ENCODE measurements at places on chromosomes 13 and 19. TPM values are rescaled to one million over a fixed set of nuclear protein-coding genes. Genes with fewer than 3 reads are reported as not detected.

NXNL1 gene
- total RNA-seq, result not detected

LRRC8E gene
- total RNA-seq, result 11.6 TPM

NPAS1 gene
- total RNA-seq, result 0.52 TPM

ZNF729 gene
- not detected for total RNA-seq

ZNF66 gene
- 2.4 TPM for total RNA-seq

ISOC2 gene
- 41.9 TPM for total RNA-seq

ZNF813 gene
- 1.9 TPM for total RNA-seq

ZNF177 gene
- total RNA-seq, result 0.20 TPM

CA11 gene
- total RNA-seq, result 3.1 TPM

SUCLA2 gene
- 31.8 TPM for total RNA-seq

PNPLA6 gene
- 48.1 TPM for total RNA-seq

DNA sequence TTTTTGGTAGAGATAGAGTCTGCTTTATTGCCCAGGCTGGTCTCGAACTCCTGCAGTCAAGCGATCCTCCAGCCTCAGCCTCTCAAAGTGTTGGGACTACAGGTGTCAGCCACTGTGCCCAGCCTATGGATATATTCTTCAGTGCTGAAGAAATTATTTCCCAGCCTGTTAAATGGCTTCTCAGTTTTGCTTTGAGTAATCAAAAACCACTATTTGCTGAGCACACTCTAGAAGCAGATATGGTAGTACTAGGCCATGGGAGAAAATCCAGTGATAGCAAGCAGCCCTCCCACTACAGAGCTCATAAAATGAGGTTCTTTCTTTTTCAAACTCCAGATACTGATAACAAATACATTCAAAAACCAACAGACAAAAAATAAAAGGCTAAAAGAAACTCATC, 80.6 kb upstream of the CLDN10 start:
- no peak for ATAC-seq

DNA sequence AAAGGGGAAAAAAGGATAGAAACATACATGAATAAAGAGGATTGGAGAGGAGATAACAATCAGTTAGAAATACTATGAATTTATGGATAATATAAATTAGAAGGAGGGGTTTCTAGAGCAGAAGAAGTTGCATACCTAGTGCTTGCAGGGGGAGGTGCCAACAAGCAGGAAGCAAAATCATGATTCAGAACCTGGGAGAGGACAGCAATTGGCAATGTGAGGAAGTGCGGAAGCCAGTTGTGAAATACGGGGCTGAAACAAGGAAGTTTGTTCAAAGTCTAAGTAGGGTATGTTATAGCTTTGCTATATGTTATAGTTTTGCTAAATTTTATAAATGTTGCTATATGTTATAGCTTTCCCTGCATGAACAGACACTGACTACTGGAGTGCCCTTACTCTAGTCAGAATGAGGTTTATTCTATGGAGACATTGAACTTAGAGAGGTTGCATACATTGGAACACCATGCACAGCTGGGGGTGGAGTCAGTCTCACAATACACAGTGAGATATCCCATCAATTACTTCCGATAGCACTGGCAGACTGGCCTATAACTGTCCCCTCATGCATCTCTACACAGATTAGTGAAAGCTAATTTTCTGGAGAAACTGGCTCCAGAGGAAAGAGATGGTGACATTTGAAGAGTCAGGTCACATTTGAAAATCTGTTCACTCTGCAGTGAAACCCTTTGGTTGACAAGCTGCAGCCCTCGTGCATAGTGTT, 92.1 kb downstream of the GPC6 start:
- no peak for ATAC-seq

DNA sequence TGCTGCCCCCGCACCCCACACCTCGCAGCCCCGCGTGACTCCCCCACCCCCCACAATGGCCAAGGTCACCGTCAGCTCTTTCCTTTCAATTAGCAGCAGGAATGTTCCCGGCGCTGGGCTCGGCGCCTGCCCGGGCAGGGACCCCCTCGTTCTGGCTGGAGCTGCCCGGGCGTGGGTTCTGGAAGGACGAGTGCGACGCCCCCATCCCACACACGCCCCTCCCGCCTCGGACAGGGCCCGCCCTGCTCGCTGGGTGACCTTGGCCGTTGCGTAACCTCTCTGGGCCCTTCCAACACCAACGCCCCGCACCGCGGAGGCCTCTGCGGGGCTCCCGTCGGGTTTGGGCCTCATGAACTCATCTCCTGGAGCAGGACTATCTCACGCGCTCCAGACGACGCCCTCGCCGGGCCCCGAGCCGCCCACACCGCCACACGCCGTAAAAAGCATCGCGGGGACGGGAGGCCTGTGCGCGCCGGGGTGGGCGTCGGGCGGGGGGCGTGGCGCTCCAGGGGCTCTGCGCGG, 10.3 kb downstream of the PALM start:
- peak; percentile 24 for ATAC-seq

DNA sequence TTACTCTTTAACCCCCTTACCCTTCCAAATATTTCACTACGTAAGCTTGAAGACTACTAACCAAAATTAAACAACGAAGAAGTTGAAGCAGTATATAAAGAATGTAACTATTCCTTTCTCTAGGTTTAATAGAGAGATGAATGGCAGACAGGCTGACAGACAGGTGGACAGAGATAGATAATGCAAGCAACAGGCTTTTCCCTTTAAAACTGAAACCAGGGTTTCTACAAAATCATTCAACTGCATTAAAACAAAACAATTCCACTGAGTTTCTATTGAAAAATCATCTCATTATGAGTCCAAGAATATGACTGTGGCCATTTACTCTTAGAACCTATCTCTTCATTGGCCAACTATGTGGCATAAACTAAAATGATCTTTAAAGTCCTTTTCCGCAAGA, 15.2 kb downstream of the LNX2 start:
- no peak for ATAC-seq

GRCh38 chr19:50488389-50489194, 11.9 kb upstream of the GARIN5A start:
- ATAC-seq, result no peak

DNA sequence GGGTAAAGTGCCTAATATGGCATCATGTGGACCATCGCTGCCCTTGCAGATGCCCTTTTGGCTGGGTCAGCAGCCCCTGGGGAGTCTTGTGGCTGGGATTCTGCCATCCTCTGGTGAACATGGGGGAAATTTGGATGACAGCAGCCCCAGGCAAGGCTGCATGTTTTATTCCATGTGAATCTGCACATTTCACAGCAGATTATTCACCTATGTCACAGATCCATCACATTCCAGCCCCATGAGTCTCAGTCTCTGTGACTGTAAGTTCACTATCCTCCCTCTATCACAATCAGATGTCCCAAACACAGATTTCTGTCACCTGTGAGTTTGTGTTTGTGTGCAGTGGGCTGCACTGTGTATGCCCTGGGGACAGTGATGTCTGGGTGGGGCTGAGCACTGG, 36.8 kb upstream of the PSG9 start:
- no peak for ATAC-seq

GRCh38 chr13:43776501-43777079, 10.2 kb downstream of the ENOX1 start:
- ATAC-seq, result no peak

DNA sequence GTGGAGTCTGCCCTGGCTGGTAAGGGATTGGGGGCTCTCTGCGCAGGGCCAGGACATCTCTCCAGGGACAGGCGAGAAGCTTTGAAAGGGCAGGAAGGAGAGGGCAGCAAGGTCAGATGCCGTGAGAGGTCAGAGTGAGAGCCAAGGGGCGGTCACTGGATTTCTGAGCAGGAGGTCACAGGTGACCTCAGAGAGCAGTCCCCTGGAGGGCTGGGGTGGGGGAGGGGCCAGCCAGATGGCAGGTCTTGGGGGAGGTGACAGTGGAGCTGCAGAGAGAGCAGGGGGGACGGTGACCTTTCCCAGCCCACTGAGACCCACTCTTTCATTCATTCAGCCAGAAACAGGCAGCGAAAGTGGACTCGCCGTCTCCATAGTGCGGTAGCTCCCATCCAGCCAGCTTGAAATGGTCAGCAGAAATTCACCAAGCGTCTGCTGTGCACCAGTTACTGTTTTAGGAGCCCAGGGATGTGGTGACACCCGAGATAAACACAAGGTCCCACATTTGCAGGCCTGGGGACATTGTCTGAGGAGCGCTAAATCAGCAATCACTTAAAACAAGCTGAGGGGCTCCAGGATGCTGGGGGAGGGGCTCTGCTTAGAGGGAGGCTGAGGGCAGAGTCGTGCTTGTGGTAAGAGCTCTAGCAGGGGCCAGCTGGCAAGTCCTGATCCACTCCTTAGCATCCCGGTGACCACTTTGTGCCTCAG, 10.2 kb downstream of the CARM1 start:
- no peak for ATAC-seq

DNA sequence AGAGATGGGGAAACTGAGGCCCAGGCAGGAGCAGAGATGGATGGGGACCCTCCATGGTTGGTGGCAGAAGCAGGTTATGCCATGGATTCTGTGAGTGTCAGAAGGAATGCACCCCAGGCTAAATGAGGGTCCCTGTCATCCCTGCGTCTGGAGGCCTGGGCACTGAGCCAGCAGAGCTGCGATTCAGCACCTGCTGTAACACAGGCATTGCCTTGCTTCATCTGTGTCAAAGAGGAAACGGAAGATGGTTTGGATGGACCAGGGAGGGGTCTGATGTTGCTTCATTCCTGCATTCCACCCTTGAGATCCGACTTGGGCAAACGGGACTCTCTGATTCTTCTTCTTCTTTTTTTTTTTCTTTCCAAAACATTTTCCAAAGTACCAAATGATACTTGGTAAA, 1.2 kb downstream of the C5AR1 start:
- no peak for ATAC-seq

GRCh38 chr13:41313659-41314197, 2.7 kb downstream of the NAA16 start:
- ATAC-seq, result no peak

- ATAC-seq, result no peak
These were observed 331.5 kb downstream of the ZNF536 start for GRCh38 chr19:30703645-30704044.

- no peak for ATAC-seq
These were observed 799 bp downstream of the MYBPC2 start for GRCh38 chr19:50433201-50434180.

DNA sequence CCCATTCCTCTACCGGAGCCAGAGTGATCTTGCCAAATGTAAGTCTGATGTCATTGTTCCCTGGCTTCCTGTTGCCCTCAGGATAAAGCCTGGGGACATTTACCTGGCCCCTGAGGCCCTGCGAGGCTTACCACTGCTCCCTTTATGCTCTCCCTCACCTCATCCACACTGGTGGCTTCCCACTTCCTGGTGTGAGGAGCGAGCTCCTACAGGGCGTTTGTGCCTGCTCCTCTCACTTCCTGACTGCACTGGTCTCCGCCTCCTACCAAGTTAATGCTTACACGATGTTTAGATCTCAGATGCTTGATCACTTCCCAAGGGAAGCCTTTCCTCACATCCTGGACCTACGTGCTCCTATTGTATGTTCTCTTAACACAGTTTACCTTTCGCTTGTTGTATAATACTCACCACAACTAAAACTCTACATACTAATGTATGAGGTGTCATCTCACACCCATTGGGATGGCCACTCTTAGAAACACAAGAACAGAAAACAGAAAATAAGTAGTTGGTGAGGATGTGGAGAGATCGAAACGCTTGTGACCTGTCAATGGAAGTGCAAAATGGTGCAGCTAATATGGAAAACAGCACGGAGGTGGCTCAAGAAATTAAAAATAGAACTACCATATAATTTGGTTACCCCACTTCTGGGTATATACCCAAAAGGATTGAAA, 177.6 kb downstream of the SHISA2 start:
- no peak for ATAC-seq

DNA sequence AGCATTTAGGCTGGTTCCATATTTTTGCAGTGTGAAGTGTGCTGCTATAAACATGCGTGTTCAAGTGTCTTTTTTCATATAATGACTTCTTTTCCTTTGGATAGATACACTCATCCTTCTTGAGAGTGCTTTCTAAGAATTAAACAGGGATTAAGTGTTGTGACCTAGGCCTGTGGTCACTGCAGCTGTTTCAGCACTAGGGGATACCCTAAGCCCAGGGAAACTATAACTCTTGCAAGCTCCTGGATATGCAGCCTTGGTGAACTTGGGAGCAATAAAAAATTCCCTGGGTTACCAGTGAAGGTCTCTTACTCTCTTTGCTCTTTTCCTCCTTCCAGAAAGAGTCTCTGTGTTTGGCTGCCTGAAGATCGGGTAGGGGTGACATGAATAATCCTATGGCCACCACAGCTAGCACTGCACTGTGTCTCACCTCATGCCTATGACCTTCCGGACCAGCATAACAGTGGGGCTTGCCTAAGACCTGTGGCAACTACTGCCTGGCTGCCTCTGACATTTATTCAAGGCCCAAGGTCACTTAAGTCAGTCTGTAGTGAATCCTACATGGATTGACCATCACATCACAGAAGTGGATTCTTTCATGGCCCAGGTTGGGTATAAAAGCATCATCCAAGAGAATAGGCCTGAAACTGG, 799.7 kb downstream of the DACH1 start:
- ATAC-seq, result no peak

- ATAC-seq, result no peak
These were observed 52.5 kb downstream of the ZAR1L start for GRCh38 chr13:32262619-32263018.

- ATAC-seq, result peak; percentile 18
These were observed 22.3 kb downstream of the OR10H3 start for GRCh38 chr19:15759962-15760565.

GRCh38 chr13:32019612-32020233, 11.9 kb upstream of the FRY start:
- no peak for ATAC-seq

DNA sequence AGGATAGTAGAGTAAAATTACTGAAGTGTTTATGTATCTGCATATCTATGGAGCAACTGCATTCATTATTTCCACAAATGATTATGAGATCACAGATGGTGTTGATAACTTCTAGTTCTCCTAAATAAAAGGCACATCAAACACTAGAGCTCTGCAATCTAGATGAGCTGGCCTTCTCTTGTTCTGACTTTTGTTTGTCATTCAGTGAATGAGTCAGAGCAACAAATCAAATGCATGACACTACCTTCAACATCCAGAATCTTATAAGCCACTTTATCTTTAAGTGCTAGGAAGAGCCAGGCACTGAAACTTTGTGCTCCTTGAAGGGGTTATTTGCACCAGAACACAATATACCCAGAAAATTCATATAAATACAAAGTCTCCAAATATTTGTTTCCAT, 456.0 kb downstream of the PCDH17 start:
- ATAC-seq, result no peak

GRCh38 chr13:20843166-20843565, 59.4 kb downstream of the XPO4 start:
- no peak for ATAC-seq

DNA sequence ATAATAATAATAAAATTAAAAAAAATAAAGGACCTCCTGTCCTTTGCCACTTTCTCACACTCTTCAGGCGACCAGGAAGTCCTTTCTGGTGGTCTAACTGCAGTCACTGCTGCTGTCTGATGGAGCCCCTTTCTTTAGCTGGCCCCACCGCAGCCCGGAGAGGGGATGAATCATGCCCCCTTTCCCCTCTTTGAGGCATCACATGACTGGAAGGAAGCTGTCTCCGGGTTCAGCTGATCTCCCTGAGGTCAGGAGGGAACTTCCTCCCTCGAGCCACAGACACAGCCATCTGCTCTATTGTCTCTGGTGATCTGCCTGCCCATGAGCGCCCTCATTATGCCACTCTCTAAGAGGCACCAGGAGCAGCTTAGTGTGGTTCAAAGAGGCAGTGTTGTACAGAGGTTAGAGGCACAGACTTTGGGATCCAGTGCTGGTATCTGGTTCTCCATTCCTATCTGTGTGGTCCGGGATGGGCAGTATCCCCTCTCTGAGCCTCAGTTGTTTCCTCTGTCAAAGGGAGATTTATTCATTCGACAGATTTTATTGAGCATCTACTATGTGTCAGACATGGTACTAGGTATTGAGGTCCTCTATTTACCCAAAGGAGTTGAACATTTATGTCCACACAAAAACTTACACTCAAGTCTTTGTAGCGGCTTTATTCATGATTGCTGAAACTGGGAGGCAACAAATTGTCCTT, 30.0 kb downstream of the VAV1 start:
- ATAC-seq, result peak; percentile 49
